ENCODE measurements at places on chromosomes 12 and 14.
A peak's percentile ranks its signal among the peaks of the same experiment; 100 is the strongest.

DNA sequence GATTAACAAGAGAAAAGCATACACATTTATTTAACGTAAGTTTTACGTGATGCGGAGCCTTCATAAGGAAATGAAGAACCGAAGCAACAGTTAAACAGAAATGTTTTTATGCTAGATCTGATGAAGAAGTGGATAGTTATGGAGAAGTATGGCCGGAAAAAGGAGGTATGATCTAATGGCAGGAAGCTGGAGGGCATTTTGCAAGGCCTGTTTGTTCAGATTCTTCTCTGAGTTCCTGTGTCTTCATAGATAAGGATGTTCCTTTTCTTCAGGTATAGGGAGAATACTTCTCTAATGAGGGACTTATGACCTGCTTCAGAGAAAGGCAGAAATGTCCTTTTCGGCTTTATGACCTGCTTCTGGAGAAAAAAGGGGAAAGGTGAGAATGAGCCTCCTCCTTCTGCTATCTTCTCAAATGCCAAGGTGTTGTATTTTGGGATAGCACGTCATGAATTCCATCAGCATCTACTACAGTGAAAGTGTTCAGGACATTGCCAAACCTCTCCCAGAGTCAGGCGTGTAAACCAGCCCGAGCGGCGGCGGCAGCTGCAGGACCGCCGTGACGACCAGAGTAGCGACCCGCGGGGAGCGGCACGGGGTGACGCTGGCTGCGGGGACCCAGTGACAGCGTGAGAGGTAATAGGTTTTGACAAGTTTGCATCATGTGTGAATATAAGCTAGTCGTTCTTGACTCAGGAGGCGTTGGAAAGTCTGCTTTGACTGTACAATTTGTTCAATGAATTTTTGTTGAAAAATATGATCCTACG is 33.7 kb upstream of the SGPP1 start:
- DNase-seq, result no peak

DNA sequence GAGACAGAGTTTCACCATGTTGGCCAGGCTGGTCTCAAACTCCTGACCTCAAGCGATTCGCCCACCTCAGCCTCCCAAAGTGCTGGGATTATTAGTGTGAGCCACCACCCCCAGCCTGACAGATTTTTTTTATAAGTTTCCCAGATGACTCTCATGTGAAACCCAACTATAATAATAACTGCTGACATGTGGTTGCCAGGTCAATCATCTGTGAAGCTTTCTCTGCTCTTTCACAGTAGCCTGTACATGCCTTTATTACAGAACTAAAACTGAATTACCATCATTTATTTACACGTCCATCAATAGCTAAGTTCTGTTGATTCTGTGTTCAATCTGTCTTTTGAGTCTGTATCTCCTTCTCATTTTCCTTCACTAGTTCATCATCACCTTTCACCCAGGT is 218.5 kb downstream of the RPS29 start:
- no peak for DNase-seq

GRCh38 chr12:129827102-129827865 is 76.5 kb downstream of the TMEM132D start:
- no peak for DNase-seq

DNA sequence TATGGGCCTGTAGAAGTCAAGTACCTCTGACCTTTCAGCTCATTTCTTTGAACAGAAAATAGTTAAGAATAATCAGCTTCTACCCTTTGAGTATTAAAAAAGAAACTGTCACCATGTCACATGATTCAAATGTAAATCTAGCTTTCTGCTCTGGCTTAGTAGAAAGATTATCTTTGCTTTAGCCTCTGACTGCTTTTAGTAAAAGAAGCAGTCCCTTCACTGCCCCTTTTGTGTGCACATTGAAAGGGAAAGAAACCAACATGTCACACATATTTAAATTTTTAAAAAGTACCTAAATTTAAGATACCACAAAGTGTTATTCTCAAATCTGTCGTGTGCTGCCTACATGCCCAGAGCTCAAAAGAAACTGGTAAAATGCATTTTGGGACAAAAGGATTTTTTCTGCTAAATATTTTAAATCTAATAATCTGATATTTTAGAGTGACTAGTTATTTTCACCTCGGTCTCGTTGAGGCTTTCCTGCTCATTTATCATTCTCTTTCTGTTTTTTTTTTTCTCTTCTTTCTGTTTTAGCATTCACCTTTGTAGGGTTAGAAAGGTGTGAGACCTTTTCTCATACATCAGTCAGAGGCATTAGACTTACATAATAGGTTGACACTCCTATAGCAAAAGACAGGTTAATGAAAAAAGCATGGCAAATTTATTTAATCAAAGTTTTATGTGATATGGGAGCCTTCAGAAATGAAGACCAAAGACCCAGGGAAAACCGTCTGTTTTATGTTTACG is 41.3 kb downstream of the SLC16A7 start:
- DNase-seq, result no peak

DNA sequence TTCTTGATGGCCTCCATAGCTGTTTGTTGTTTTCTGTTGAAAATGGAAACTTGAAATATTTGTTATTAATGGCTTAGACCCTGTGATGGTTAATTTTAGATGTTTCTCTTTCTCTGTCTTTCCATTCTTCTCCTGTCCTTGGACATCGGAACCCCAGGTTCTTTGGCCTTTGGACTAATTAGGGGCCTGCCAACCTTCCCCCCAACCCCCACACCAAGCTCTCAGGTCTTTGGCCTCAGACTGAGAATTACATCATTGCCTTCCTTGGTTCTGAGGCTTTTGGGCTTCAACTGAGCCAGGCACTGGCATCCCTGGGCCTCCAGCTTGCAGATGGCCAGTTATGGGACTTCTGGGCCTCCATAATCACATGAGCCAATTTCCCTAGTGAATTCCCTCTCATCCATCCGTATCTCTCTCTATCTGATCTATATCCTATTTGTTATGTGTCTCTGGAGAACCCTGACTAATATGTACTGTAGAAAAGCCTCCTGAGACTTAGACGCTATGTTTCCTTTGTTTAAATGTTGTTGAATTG is 71.6 kb downstream of the FGD4 start:
- DNase-seq, result no peak

- no peak for DNase-seq
Observed at GRCh38 chr12:108696996-108697290, 34.4 kb downstream of the CORO1C start.

- DNase-seq, result no peak
Observed at GRCh38 chr12:102602521-102602920, 122.2 kb upstream of the IGF1 start.

GRCh38 chr12:123078120-123078465 is 72.8 kb downstream of the PITPNM2 start:
- no peak for DNase-seq

DNA sequence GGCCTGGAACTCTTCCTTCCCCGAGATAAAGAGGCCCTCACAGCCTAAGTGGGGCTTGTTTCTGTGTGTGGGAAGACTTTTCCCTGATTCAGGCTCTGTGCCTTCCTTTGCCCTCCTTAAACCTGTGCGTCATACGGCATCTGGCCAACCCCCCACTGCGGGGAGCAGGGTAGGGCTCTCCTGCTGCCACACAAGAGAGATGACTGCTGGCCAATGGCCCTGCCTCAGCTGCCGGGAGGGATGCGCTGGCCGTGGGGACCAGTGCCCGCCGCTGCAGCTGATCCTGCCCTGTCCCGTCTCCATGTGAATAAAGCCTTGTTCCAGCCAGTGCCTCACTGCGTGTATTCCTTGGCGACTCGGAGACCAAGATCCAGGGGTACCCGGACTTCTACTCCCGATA is 42.5 kb upstream of the BEGAIN start:
- DNase-seq, result no peak

GRCh38 chr12:17030338-17030737 is 424.4 kb upstream of the LMO3 start:
- no peak for DNase-seq

DNA sequence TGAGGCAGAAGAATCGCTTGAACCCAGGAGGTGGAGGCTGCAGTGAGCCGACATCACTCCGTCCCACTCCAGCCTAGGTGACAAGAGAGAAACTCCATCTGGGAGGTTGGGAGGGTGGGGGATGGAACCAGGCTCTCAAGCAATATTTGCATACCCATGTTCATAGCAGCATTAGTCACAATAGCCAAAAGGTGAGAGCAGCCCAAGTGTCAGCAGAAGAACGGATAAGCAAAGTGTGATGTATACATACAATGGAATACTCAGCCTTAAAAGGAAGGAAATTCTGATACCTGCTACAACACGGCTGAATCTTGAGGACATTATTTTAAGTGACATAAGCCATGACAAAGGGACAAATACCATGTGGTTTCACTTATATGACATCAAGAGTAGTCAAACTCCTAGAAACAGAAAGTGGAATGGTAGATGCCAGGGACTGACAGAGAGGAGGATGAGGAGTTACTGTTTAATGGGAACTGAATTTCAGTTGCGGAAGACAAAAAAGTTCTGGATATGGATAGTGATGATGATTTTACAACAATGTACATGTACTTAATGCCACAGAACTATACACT is 11.6 kb downstream of the DAD1 start:
- DNase-seq, result no peak

DNA sequence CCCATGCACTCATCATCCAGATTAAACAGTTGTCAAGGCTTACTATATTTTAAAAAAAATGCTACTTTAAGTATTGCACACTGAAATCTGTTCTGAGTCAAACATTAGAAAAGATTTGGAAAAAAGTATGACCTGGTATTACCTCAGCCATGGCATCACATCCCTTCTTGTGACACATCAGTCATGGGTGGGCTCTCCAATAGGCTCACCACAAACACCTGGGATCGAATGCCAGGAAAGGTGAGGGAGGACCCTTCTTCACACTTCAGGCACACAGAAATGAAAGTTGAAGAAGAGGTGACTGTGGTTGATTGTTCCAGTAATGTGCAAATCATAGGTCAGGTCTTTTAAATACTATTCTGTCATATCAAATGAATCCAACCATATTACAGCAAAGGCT is 36.6 kb upstream of the GZMB start:
- DNase-seq, result no peak

DNA sequence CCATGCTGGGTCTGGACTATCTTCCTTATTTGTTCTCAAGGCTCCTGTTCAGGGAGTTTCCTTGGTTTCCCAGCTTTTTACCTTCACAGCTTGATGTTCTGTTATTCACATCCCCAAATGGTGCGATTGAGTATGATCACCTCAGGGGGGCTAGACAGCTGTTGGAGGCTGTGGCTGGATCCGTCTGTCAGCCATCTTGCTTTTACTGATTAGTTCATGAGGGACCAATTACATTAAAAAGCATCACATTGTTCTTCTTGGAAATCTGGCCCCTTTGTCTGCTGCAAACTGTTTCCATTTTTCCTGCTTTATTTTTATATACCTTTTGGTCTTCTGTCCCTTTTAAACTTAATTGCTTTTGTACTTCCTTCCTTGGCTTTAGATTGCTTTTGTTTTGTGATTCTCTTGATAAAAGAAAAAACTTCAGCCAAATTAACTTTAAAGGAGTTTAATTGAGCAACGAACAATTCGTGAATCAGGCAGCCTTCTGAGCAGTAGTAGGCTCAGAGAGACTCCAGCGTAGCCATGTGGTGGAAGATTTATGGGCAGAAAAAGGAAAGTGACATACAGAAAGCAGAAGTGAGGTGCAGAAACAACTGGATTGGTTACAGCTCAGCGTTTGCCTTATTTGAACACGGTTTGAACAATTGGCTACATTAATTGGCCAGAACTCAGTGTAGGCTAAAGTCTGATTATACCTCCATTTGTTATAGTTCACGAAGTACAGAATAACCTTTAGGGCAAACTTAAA is 208.7 kb downstream of the AEBP2 start:
- DNase-seq, result no peak

DNA sequence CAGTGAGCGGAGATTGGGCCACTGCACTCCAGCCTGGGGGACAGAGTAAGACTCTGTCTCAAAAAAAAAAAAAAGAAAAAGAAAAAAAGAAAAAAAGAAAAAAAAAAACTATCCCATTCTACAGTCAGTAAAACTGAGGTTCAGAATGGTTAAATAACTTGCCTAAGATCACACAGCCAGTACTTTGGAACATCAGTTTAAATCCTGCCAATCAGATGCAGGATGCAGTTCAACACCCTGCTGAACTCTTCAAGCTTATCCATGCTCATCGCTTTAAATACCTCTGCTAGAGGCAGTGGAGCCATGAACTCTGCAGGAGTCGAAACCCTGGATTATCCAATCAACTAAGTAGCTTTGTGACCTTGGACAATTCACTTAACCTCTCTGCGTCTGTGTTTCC is 3.4 kb downstream of the ZNF385A start:
- DNase-seq, result peak; percentile 56

- DNase-seq, result no peak
Observed at GRCh38 chr12:2168808-2169207, 116.0 kb downstream of the CACNA1C start.

DNA sequence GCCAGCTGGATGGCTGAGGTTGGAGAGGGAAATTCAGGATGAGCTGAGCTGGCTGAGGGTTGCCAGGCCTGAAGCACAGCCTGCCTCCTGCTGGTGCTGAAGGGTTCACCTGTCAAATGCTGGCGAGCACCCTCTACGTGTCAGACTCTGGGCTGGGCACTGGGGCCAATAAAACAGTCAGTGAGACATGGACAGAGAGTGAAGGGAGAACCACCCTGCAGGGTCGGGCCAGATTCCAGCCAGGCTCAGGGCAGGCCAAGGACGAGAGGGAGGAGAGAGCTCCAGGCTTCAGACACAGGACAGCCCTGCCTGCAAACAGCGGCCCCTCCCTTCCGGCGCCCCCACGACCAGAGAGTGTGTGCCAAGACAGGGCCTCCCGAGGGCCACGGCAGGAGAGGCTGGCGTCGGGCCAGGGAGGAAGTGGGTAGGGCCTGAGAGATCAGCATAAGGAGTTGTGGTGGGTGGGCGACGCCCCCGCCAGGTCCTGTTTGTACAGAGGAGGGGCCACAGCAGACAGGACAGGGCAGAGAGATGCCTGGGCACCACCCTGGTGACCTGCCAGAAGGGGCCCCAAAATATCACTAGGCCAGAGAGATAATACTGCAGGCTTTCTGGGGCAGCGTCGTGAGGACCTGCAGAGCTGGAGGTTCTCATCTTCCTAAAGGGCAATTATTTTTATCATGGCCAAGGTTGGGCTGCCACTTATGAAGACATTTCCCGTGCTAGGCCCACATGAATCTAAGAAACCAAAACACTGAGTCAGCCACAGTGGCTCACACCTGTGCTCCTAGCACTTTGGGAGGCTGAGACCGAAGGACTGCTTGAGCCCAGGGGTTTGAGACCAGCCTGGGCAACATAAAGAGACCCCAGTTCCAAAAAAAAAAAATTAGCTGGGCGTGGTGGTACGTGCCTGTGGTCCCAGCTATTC is 73.1 kb upstream of the GPR68 start:
- no peak for DNase-seq

GRCh38 chr14:24132061-24132685 is 1.7 kb downstream of the FITM1 start:
- DNase-seq, result no peak

DNA sequence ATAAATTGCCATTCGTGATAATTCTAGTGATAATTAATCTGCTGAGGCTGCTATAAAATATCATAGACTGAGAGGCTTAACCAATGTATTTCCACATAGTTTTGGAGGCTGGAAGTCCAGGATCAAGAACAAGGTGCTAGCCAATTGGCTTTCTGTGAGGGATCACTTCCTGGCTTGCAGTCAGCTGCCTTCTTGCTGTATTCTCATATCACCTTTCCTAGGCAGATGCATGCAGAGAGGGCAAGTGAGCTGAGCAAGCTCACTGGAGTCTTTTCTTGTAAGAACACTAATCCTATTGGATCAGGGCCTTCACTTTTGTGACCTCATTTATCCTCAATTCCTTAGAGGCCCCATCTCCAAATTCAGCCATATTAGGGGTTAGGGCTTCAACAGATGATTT is 640.7 kb downstream of the DIO2 start:
- DNase-seq, result no peak

GRCh38 chr14:55138091-55138490 is 9.0 kb downstream of the LGALS3 start:
- no peak for DNase-seq

- no peak for DNase-seq
Observed at GRCh38 chr14:62847168-62847567, 198.1 kb downstream of the KCNH5 start.
